ENCODE measurements at places on chromosomes 5 and 9. TPM values are rescaled to one million over a fixed set of nuclear protein-coding genes. Genes with fewer than 3 reads are reported as not detected.

SLU7 gene
- total RNA-seq, result 24.6 TPM

GRCh38 chr5:179288101-179288808, 57.0 kb downstream of the ADAMTS2 start:
- DNase-seq, result peak; percentile 31

DNA sequence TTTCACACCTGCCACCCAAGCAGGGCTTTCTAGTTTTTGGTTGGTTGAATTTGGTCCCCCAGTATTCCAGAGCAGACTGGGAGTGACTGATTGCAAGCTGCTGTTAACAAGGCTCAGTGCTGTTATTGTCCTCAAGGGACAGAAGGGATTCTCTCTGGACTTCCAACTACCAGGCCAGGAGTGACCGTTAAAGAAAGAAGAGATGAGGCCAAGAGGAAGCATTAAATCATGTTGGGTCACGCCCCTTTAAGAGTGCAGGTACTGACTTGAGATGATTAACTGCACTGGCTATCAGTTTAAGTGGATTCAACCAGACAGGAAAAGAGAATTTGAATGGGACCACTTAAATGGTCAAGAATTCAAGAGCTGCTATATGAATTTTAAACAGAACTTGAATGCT, 220.8 kb upstream of the PCSK5 start:
- DNase-seq, result no peak

PRLR gene
- total RNA-seq, result 6.2 TPM

- no peak for DNase-seq
Observed at GRCh38 chr9:121910491-121911040, 182.5 kb downstream of the TTLL11 start.

- no peak for DNase-seq
Observed at GRCh38 chr5:77321793-77322394, 111.4 kb downstream of the PDE8B start.

GRCh38 chr5:159441441-159441840, 111.2 kb upstream of the IL12B start:
- DNase-seq, result no peak

- DNase-seq, result no peak
Observed at GRCh38 chr5:61823781-61824180, 482.2 kb upstream of the KIF2A start.

GKAP1 gene
- 5.5 TPM for total RNA-seq

DCANP1 gene
- not detected for total RNA-seq
